NCI-H460 (cell line): ENCODE measurements at places on chromosomes 5 and 9. TPM values are rescaled to one million over a fixed set of nuclear protein-coding genes. Genes with fewer than 3 reads are reported as not detected.

Gene RLN1
- total RNA-seq, result not detected in 2 replicates

Gene LCN15
- total RNA-seq, result not detected in 2 replicates

- DNase-seq, result no peak
Observed at GRCh38 chr9:119009249-119009648, 360.0 kb downstream of the BRINP1 start.

- no peak for DNase-seq
Observed at GRCh38 chr5:17316970-17317459, 99.6 kb downstream of the BASP1 start.

GRCh38 chr5:122442938-122443337, 130.9 kb downstream of the SNCAIP start:
- no peak for DNase-seq

DNA sequence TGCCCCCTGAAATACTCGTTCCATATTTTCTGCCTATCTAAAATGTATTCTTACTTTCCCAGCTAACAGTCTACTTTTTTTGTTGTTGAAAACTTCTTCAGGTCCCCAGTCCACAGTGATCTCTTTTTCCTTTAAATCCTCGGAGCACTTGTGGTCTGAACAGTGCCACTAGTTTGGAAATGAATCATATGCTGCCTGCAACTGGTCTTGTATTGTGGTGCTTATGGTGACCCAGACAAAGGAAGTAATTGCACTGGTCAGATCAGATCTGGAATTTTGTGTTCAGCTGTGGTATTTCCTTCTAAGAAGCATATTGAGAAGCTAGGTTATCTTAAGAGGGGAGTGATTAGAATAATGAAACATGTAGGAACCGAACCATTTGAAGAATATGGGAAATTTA, 2.9 kb downstream of the UNC13B start:
- DNase-seq, result no peak

GRCh38 chr5:95725937-95726810, 5.0 kb upstream of the RHOBTB3 start:
- DNase-seq, result no peak
